AG08396 (cell line): ENCODE measurements at places on chromosomes 16 and 17.

- no peak for DNase-seq
Measured at GRCh38 chr17:3558603-3559269, 1.1 kb upstream of the TRPV3 start.

DNA sequence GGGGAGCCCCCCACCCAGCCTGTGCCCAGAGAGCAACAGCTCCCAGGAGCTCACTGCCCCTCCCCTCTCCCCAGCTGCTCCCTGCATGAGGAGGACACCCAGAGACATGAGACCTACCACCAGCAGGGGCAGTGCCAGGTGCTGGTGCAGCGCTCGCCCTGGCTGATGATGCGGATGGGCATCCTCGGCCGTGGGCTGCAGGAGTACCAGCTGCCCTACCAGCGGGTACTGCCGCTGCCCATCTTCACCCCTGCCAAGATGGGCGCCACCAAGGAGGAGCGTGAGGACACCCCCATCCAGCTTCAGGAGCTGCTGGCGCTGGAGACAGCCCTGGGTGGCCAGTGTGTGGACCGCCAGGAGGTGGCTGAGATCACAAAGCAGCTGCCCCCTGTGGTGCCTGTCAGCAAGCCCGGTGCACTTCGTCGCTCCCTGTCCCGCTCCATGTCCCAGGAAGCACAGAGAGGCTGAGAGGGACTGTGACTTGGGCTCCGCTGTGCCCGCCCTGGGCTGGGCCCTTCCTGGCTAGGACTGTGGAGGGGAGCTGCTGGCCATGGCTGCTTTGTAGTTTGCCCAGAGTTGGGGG, 584 bp downstream of the TCAP start:
- DNase-seq: no peak

DNA sequence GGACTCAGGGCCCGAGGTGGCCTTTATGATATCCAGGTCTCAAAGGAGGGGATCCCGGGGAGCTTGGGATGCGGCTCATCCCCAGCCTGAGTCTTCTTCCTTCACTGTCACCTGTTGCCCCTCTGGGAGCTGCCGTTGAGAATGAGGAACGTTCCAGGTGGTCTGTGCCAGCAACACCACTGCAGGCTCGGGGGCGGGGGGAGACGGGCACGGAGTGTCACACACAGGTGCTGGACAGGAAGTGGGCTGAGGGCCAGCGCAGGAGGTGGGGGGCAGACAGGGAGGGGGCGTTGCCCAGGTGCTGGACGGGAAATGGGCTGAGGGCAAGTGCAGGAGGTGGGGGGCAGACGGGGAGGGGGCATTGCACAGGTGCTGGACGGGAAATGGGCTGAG, 28.2 kb downstream of the METRNL start:
- DNase-seq: no peak

DNA sequence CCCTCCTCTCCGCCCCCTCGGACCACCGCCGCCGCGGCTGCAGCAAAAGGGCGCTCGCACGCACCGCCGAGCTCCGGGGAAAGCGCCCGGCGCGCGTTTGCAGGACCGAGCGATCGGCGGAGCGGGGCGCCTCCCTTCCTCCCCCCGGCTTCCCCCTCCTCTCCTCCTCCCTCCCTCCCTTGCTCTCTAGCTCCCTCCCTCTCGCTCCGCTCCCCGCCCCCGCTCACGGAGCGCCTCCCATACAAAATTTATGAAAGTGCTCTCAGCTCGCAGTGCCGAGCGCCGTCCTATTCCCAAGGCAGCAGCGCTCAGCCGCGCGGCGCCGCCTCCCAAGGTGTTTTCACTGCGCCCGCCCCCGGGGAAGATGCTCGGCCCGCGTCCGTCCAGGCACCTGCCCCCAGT, at the start of gene RTN4RL1:
Gene RTN4RL1, minus strand, starts transcription at position 115 of the 402 bp plus-strand sequence. CDS start 469 bp downstream, outside the sequence.
- peak; percentile 68 for DNase-seq

GRCh38 chr17:51461578-51462004, 201.2 kb downstream of the UTP18 start:
- DNase-seq: peak; percentile 35

DNA sequence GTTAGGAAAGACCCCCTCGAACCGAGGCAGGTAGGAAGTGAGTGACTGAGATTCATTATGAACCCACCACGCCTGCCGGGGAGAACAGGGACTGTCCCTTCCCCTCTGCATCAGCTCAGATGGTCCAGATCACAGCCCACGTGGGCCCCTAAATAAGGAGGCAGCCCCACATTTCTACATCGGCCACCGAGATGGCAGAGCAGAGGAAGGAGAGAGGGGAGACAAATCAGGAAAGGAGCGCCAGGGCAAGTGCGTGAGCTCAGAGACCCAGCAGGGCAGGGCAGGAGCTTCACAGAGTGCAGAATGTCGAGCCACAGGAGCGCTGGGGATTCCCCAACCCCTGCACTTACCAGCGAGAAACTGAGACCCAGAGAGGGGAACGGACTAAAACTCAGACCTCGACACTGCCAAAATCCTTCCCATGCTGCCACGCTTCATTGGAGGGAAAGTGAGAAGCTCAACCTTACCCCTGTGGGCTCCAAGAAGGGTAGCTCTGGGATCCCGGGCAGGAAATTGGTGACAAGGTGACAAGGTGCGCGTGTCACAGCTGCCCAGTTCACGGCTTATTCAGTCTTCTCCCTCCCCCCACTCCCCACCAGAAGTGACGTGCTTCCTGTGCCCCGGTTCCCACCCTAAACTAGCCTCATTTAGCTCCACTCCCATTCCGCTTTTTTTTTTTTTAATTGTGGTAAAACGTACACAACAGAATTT, at the start of gene ICAM2:
Gene ICAM2, minus strand, starts transcription at position 578 of the 711 bp plus-strand sequence. CDS start 13,942 bp downstream, outside the sequence.
- peak; percentile 5 for DNase-seq

GRCh38 chr17:77372444-77373298, 231.9 kb downstream of the SEC14L1 start:
- peak; percentile 93 for DNase-seq

- DNase-seq: no peak
Measured at GRCh38 chr17:30576326-30576861, 99.2 kb downstream of the GOSR1 start.

- DNase-seq: peak; percentile 50
Measured at GRCh38 chr16:85528528-85529387, 84.4 kb upstream of the GSE1 start.

DNA sequence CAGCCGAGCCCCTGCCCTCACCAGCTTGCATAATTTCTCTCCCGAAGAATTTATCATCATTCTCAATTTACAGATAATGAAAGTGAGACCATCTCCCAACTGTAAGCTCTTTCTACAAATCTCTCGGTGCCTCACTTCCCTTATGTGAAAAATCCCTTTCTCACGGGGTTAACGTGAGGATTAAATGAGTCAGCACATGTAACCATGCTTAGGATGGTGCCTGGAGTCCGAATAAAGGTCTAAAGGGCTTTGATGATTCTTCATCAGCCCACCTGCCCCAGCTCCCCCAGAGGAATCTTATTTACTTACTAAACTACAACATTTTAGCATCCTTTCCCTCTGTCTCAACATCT, 24.8 kb upstream of the PIK3R6 start:
- no peak for DNase-seq

DNA sequence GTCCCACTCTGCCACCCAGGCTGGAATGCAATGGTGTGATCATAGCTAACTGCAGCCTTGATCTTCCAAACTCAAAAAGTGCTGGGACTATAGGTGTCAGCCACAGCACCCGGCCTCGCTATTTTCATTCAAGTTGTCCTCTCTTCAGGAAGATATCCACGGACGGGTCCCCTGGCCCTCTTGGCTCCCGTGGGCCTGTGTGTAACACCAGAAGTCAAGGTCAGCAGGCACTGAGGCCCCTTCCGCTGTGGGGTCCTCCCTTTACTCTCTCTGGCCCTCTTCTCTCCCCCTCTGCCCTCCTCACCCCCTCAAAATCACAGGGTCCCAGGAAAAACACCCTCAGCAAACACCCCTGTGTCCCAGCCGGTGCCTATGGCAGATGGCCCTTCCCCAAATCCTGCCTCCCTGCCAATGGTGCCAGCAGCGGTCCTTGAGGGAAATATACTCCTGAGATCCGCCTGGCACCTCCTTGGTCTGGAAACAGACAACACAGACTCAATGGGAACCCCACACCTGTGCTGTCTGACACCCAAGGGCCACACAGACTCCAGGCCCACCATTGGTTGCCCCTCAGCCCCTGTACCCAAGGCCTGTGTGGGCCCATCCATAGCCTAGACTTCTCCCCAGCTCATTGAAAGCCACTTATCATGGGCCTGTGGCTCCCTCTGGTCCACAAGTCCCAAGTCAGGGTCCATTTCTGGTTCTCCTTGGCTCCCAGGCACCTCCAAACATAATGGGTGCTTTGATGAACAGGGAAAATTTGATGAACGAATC, 221.5 kb downstream of the ZNF423 start:
- no peak for DNase-seq

- peak; percentile 85 for DNase-seq
Measured at GRCh38 chr16:67959536-67960329, 8.7 kb downstream of the SLC12A4 start.

DNA sequence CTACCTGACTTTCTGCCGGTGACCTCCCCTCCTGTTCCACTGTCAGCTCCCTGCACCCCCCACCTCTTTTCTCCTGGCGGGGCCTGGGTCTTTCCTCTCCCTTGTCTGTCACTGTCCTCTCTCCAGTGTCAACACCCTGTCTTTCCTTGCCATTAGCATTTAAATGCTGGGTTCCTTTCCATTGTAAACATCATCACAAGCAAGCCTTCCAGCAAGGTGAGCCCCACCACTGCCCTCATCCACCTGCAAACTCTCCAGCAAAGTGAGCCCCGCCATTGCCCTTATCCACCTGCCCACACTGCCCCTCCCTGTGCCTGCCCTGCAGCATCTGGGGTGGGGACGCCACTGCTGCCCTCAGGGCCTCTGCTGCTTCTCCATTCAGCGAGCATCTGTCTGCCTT, 195.0 kb downstream of the ENGASE start:
- no peak for DNase-seq

DNA sequence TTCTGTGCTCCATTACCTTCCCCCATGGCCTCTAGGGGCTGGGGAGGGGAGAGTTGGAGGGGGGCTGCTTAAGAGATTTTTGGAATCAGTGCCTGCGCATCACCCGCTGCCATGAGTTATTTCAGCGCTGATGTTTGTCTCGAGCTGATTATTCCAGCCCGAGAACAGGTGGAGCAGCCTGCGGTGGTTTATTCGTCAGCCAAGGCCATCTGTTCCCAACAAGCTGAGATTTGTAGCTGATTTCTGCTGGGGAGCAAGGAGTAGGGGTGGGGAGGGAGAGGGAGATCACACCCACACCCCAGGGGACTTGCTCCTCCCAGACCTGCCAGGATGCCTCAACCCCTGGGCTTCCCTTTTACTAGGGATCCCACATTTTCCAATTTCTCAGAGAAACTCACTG, 23.1 kb downstream of the PIPOX start:
- no peak for DNase-seq

DNA sequence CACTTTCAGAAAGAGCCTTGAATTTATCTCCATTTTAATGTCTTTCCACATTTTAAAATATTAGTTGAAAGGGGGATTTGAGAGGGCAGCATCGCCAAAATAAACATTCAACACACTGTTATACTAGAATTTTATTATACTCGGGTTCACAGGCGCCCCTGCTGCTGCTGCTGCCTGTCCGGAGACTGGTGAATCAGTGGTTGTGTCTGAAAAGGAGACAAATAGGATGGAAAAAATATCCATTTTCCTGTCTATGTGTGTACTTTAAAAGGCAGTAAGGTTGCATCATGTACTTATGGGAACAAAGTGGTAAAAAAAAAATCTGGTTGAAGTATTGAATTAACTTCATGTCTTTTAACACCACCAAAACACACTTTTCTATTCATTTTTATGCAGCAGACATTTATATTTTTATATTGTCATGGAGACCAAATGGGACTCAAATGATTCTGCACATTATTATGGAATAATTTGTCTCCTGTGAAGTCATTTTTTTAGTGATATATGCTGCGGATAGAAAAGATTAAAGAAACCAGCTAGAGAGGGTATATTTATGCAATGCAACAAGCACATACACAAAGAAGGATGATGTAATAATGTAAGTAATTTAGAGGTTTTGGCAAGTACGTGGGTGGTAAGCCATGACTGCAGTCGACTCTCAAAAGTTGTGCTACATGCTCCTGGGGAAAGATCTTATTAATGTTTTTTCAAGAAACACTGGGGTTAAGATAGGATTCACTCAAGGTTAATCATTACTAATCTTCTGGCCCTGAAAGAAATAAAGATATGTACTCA, 759.0 kb upstream of the SOX9 start:
- no peak for DNase-seq

DNA sequence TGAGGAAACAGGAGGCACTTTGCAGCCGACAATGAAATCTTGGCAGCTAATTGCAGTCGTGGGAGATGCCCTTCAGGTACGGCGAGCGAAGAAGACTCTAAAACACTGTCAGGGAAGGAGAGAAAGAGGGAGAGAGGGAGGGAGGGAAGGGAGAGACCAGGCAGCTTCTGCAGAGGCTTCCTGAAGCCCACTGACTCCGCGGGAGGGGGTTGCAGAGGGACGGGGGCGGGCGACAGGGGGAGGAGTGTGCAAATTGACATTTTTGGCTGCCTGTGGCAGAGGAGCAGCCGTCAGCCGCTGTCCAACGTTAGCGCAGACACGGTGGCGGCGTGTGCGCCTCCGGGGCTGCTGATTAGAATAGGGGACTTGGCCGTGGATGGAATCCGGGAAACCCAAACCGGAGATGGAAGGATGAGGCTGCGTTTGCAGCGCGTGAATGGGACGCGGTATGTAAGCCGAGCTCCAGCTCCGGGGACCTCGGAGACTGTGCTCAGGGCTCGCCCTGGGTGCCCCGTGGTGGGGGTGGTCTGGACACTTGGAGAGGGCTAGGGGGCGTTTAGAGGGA, 849.1 kb upstream of the RBFOX1 start:
- no peak for DNase-seq

GRCh38 chr16:83541231-83541630, 266.5 kb upstream of the HSBP1 start:
- DNase-seq: no peak

DNA sequence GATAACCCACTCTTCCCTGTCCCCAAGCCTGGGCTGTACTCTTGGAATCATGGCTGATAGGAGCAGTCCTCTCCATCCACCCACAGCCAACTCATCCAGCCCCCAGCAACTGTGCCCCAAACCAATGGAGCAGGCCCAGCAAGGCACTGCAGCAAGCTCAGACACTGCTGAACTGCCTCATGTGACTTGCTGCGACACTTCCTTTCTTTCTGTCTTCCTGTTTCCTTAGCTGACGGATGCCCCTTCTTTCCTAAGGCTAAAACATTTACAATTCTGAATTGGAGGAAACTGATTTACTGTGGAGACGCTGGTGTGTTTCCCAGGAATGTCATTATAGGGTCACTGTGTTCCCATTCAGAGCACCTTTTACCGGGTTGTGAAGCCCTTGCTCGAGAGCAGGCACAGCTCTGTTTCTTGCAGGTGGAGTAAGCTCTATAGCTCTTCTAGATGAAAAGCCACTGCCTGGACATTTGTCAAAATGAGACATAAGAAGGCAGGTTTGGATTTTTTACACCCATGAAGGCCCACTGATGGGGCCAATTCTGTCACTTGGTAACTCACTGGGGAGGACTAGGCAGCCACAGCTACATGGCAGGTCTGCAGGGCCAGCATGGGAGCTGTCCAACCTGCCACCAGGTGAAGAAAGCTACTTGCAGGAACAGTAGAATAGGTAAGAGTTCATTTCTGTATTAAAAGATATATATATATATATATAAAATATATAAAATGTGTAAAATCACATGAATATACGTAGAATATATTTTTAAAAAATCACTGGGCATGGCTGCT, 27.4 kb downstream of the TMEM11 start:
- no peak for DNase-seq
